NCI-H1436 treated with DMSO at 0.1 percent for 48 hours (cell line): ENCODE measurements at places on chromosomes 13 and 19.
A peak's percentile ranks its signal among the peaks of the same experiment; 100 is the strongest.

- no peak for DNase-seq
Observed at GRCh38 chr19:17091758-17092333, 16.3 kb downstream of the MYO9B start.

- no peak for DNase-seq
Observed at GRCh38 chr19:38793671-38794070, 4.7 kb downstream of the LGALS7B start.

DNA sequence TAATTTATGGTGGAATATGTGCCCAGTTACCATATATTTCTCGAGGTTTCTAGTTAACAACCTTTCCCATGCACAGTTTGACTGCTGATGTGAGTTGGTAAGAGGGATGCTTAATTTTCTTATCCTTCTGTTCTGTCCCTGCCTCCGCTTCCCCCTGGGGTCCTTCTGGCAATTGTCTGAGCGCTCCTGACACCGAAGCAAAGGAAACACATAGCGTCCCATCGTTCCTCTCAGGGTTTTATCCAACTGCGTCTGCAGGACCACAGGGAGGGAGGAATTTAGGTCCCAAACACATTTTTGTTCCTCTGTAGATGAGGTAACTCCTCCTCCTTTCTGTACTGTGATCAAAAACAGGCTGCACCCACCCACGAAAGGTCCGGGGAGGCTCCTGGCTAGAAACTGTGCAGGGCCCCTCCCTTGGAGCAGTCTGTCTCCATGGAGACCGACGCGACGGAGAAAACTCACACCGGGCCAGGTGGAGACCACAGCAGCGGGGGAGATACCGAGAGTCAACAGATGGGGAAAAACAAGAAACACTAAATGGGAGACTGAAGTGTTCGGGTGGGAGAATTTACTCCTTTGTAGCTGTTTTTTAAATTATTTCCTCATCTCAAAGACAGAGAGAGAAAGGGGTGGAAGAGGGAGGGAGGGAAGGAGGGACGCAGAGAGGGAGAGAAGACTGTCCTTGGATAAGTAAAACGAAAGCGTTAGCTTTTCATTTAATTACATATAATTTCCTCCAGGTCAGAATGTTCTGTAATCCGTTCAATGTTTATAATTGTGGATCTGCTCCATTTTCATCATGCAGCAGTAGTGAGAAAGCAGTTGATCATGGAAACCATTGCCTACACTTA is 191.8 kb upstream of the NBEA start:
- no peak for DNase-seq

DNA sequence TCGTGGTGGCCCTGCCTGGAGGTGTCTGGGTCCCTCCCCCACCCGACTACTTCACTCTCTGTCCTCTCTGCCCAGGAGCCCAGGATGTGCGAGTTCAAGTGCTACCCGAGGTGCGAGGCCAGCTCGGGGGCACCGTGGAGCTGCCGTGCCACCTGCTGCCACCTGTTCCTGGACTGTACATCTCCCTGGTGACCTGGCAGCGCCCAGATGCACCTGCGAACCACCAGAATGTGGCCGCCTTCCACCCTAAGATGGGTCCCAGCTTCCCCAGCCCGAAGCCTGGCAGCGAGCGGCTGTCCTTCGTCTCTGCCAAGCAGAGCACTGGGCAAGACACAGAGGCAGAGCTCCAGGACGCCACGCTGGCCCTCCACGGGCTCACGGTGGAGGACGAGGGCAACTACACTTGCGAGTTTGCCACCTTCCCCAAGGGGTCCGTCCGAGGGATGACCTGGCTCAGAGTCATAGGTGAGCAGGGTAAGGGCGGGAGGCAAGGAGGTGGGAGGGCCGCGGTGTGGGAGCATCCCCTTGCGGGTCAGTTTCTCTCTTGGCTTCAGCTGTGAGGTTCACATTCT is 19.2 kb downstream of the NECTIN2 start:
- DNase-seq, result no peak

DNA sequence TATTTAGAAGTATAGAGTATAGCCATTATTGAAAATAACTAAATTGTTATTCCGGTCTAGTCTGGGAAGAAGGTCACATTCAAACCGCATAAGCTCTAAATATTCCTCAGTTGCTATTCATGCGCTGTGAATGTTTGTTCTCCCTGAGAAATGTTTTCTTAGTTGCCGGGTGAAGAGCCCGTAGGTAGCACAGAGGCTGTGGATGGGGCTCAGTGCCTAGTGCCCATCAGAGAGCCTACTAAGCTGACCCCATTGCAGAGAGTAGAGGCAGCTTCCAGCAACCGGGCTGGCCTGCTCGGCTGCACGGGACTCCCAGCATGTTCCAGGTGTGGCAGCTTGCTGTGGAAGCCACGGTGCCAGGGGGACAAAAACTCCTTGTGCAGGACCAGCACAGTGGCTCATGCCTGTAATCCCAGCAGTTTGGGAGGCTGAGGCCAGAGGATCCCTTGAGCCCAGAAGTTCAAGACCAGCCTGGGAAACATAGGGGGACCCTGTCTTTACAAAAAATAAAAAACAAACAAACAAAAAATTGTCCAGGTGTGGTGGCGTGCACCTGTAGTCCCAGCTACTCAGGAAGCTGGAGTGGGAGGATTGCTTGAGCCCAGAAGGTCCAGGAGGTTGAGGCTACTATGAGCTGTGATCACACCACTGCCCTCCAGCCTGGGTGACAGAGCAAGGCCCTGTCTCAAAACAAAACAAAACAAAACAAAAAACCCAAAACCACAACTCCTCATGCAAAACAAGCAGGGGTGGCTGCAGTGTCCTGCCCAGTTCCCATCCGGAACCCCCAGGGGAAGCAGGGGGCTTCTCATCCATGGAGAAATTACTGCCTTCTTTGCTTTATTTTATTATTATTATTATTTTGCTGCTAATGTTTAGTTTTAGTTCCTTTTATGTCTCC is 82.5 kb downstream of the KCTD15 start:
- no peak for DNase-seq

- no peak for DNase-seq
Observed at GRCh38 chr13:26628706-26629105, 71.2 kb downstream of the WASF3 start.

- DNase-seq, result no peak
Observed at GRCh38 chr19:33906578-33907335, 110.1 kb downstream of the KCTD15 start.

DNA sequence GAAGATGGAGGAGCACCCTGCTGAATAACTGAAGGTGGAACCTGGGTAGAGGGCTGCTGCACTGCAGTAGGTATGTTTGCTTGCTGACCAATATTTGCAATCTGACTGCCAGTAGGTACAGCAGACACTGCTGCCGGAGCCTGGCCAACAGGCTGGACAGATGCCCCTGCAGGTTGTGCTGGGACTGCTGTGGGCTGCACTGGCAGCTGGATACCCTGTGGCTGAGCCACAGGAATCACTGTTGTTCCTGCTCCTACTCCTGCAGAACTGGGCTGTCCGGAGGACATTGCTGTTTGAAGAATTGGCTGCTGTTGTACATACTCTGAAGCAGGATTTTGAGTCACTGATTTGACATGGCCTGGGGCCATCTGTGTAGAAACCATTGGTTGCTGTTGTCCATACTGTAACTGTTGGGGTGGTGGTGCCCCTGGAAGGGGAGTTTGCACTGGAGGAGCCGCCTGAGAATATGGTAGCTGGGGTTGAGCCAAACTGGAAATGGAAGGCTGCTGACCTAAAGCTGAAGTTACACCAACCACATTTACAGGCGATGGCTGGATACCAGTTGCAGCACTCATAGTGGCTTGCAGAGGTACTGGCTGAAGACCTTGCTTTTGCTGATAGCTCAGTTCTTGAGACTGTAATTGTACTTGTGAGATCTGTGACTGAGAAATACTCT is 2.2 kb downstream of the TSC22D1 start:
- DNase-seq, result no peak

- no peak for DNase-seq
Observed at GRCh38 chr19:23481043-23481442, 85.8 kb upstream of the ZNF91 start.

- DNase-seq, result no peak
Observed at GRCh38 chr19:58275564-58275963, 3.2 kb upstream of the ZNF8 start.

GRCh38 chr13:27406178-27406939 is 18.1 kb upstream of the GTF3A start:
- DNase-seq, result peak; percentile 16

DNA sequence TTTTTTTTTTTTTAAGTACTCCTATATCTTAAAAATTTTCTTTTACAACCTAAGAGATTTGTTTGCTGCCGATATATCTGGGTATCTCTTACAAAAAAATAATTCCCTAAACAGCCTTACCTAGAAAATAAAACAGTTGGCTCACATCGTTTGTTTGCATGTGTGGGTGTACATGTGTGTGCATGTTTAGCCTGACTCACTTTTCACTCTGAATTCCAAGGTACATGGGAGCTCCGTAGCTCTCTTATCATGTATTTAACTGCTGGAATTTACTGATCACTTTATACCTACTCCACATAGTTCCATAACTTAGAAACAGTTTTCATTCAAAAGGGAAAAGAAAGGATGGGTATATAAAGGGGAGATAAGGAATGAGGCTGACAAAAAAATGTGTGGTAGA is 616.5 kb downstream of the GPC6 start:
- no peak for DNase-seq

DNA sequence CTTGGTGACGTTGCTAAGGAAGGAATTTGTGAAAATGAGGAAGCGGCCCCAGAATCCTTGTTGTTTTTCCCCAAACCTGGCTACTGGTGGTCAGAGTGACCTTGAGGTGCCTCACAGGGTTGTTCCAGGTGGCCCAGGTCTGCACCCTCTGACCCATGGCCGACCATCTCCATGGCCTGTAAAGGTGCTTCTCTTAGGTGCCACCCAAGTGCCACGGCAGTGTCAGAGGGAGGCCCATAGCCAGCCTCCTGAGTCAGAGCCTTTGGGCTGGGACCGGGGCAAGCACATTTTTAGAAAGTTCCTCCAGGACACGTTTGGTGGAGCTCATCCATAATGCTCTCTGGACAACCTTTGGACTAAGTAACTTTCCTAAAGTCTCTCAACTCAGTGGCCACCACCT is 83.9 kb upstream of the IRS2 start:
- no peak for DNase-seq

- DNase-seq, result no peak
Observed at GRCh38 chr19:4369109-4369887, 25.9 kb downstream of the MPND start.

DNA sequence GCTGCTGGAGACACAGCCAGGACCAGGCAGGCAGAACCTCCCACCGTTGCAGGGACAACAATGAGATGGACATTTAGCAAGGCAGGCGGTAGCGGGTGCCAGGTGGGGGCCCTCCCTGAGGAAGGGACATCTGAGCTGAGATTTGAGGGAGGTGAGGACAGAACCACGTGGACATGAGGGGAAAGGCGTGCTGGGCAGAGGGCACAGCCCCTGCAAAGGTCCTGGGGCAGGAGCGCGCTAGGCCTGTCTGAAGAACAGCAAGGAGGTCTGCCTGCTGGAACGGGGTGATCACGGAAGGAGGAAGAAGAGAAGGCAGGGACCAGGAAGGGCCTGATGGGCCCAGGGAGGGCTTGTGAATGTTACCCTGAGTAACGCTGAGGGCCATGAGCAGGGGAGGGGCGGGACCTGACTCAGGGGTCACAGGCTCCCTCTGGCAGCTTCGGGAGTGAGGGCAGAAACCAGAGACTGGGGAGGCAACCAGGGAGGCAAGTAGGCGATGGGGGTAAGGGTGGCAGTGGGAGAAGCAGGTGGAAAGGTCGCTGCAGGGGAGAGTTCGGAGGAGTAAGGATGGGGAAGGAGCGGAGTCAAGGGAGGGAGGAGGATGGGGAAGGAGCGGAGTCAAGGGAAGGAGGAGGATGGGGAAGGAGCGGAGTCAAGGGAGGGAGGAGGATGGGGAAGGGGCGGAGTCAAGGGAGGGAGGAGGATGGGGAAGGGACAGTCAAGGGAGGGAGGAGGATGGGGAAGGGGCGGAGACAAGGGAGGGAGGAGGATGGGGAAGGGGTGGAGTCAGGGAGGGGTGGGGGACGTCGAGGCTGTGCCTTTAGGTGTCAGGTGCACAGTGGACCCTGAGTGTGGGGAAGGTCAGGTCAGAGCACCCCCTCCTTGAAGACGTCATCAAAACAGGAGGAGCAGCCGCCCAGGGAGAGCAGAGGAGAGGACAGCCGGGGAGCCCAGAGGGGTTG is 15.7 kb upstream of the B3GNT3 start:
- no peak for DNase-seq

DNA sequence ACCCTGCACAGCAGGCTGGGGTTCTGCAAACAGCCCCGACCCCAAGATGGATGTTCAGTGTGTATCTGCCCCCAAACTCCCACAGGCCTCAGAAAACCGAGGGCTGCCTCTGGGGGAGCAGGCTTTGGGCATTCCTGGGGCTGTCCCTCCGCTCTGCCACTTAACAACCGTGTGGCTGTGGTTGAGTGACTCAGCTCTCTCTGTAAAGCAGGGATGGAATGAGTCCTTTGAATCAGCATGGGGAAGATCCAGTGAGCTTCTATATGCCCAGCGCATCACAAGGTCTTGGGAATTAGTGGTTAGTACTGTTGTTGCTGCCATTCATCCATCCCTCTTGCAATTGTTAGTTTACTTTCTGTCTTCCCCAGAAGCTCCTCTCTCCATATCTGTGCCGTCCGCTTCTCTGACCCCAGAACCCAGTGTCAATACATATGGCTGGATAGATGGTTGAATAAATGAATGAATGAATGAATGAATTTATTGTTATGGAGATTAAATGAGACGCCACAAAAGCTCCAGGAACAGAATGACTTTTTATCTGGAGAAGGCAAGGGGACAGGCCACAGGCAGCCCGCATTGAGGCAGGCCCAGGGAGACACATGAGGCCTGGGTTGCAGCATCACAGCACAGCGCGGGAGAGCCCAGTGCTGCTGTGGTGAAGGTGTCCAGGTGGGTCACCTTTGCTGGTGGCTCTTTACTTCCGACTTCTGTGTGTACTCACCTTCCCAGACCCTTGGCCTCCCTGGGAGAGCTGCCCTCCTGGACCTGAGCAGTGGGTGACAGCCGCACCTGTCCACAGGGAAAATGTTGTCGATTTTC is 89.2 kb downstream of the RGCC start:
- no peak for DNase-seq

GRCh38 chr13:46492946-46493345 is 60.0 kb upstream of the LRCH1 start:
- DNase-seq, result no peak

DNA sequence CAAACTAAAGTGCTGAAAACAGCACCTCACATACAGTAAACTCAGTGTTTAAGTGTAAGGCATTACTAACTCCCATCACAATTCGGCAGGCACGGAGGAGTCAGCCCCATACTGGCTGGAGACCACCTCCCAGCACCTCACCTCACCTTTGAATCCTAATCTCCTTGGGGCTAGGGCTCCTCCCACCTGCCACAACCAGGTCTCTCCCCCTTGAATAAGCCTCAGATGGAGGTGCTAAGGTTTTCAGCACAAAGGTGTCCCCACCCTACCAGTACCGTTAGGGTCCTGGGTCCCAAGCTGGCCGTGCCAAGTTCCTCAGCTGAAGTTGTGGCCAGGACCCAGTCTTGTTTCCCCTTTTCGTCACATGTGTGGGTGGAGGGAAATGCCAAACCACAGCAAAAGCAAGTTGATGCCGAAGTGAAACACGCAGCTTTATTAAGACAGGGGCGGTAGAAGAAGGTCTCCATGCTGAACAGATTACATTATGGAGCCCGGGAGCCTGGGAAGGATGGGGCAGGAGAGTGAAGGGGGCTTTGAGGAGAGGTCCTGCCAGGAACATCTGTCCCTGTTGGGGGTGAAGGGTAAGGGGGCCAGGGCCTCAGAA is at the start of gene IGFLR1:
TSS of gene IGFLR1 (minus strand) at position 332 of the 604 bp plus-strand sequence. CDS start 1,272 bp downstream, outside the sequence.
- DNase-seq, result no peak
